ENCODE measurements at places on chromosomes 1 and 21.

GRCh38 chr21:38379147-38379546, 119.1 kb downstream of the ERG start:
- H3K4me1 ChIP-seq = no peaks in the 10 kb centered on the region
- no peak overlapping the region for H3K4me3 ChIP-seq
- H3K36me3 ChIP-seq = no peaks in the 10 kb centered on the region
- H3K27ac ChIP-seq = no peak overlapping the region
- no peaks in the 10 kb centered on the region for H3K27me3 ChIP-seq
- DNase-seq = no peak

- DNase-seq = no peak
- H3K27me3 ChIP-seq = no peaks in the 10 kb centered on the region
- peaks cover 18% of the 10 kb centered on the region for H3K4me1 ChIP-seq
- no peaks in the 10 kb centered on the region for H3K36me3 ChIP-seq
- H3K27ac ChIP-seq = no peak overlapping the region
Observed at GRCh38 chr1:53079251-53079650, 17.2 kb downstream of the PODN start.

DNA sequence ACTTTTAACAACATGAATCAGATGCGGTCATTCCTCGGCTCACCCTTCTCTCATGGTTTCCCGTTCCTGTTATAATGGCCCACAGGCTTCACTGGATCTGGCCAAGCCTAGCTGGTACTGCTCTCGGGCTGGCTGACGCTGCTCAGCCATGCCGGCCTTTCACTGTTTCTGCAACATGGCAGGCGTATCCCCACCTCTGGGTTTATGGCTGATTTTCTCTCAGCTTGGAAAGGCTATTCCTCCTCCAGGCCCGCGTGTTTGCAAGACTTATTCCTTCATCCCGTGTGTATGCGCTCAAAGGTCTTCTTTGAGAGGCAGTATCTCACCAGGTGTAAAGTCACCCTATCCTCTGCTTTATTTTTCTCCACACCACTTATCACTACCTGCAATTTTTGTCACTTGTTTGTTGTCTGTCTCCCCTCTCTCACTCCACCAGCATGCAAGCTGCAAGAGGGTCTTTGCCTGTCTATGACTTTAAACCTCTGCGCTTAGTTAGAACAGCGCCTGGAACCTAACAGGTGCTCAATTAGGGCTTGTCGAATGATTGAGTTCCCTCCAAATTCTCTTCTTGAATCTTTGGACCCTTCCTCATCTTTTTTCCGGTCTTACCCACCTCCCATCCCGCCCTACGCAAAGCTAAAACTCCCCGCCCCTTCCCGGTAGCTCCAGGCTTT, 491 bp upstream of the RAP1A start:
- H3K27me3 ChIP-seq = no peaks in the 10 kb centered on the region
- no peaks in the 10 kb centered on the region for H3K36me3 ChIP-seq
- H3K27ac ChIP-seq = no peak overlapping the region
- H3K4me1 ChIP-seq = peaks cover 12% of the 10 kb centered on the region
- H3K4me3 ChIP-seq = peak overlapping the region; percentile 54

DNA sequence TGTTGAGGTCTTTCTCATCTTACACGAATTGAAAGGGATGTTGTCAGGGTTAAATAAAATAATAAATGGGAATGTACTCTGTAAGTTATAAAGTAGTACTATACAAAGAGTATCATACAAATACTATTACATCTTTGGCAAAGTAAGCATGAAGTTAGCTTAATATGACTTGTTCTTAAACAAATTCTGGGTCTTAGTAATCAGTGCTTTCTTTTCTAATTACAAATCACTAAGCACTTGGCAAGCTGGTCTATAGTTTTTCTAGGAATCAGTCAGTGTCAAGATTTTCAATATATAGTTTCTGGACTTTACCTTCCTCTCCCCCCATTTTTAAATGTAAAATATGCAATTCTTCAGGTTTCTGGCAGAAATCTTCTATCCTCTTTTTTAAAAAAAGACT, 6.9 kb downstream of the LYST start:
- no peaks in the 10 kb centered on the region for H3K4me1 ChIP-seq
- no peak overlapping the region for H3K27ac ChIP-seq
- peaks cover 42% of the 10 kb centered on the region for H3K27me3 ChIP-seq
- H3K36me3 ChIP-seq = no peaks in the 10 kb centered on the region
- DNase-seq = no peak
- H3K4me3 ChIP-seq = no peak overlapping the region
